ENCODE measurements at places on chromosomes 7 and 10.

DNA sequence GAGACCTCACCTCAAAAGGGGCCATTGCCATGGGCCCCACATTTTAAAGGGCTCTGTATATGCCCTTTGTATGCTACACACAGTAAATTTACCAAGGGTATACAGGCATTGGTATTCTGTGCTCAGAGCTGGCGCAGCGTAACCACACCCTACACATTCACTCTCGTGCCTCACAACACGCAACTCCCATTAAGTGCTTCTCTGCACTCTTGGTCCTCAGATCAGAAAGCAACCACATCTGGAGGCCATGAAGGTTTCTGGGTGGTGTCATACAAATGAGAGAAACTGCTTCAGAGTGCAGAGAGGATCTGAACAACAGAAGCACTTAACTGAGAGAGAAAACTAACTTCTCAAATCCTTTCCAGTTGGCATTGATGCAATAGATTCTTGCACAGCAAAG lies 9.4 kb upstream of the CACUL1 start:
- DNase-seq: no peak

- no peak for DNase-seq
These were observed 333.8 kb downstream of the GALNT17 start for GRCh38 chr7:71465741-71466189.

GRCh38 chr10:102540023-102540422 lies 36.3 kb downstream of the SUFU start:
- DNase-seq: no peak

DNA sequence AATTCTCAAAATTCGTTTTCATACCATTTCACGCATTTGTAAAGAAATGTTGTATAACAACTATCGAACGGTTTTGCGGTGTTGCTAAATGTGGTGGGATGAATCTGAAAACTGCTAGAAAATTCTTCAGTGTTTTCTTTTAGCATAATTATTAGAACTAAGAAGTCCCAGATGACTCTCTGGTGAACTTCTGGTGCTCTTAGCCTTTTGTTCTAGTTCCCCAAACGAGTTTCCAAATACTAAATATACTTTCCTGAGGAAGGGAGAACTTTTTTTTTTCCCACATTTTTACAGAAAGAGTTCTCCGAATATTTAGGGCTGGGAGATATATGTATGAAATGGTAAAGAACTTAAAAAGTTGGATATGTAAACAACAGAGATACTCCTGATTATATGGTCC lies 82.5 kb downstream of the ICA1 start:
- no peak for DNase-seq

DNA sequence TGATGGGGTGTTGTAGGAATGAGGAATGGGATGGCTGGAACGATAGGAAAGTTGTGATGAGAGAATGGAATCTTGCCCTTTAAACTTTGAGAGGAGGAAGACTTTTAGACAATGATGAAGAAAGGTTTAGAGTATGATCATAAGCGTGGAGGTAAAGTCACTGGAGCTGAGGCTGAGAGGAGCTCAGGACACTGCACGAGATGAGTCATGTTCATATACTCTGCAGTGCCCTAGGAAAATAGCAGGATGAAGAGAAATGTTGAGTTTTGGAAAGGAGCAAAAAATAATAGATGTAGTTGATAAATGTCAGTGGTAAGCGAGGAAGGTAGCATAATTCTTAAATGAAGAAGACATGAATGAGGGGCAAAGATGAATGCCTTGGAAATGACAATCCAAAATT lies 28.3 kb upstream of the CUL1 start:
- no peak for DNase-seq

- DNase-seq: no peak
These were observed 201.0 kb upstream of the IMMP2L start for GRCh38 chr7:111763221-111763801.

DNA sequence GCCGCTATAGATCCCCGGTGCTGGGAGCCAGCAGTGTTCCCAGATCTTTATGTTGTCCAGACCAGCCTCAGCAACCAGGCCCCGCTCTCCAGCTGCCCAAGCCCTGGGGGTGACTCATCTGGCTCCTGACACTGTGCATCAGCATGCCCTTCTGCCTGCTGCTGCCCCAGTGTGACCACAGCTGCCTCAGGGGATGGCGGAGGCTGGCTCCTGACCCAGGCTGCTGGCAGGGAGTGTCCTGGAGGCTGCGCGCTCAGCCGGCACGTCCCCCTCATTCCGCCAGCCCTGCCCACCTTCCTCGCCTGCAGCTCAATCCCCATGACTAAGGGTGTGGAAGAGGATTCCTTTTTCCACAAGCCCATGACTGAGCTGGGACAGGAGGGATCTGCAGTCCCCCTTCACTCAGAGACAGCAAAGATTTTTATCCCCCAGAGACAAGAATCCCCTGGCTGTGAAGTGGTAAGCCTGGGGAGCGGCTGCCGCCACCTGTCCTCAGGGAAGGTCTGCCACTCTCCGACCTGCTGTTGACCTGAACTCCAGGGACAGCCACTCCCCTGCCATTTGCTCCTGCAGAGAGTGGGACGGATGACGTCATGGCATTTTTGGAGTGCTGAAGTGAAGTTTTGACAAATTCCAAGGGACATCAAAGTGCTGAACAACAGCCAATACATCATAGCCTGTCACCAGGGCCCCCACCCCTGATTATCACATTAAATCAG lies 182.8 kb upstream of the BMPER start:
- no peak for DNase-seq

DNA sequence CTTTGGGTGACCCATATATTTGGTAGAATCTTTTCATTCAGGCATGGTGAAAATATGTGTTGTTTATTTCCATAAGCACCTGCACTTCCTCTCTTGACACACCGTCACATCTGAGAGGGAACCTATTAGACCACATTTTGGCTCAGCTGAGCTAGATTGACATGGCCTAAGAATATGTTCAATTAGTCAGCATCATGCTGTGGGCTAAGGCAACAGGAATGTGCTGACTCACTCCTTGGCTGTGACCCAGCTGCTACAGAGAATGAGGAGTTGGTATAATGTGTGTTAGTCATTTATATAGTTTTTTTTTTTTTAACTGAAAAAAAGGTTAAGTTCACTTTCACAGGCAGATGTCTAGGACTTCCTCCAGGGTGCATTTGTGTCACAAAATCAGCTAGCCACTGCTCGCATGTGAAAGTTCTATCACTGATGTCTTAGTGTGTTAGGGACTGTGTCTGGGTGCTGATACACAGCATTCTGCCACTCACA lies 180.6 kb downstream of the SEMA3E start:
- no peak for DNase-seq

GRCh38 chr10:70891627-70892026 lies 3.3 kb upstream of the PCBD1 start:
- no peak for DNase-seq

GRCh38 chr10:93913706-93914105 lies 19.9 kb downstream of the SLC35G1 start:
- no peak for DNase-seq

- DNase-seq: no peak
These were observed 99.4 kb downstream of the RSU1 start for GRCh38 chr10:16717622-16718395.

GRCh38 chr10:129104266-129105045 lies 362.6 kb upstream of the MGMT start:
- no peak for DNase-seq

- no peak for DNase-seq
These were observed 17.7 kb upstream of the TTYH3 start for GRCh38 chr7:2613931-2614600.

GRCh38 chr7:157557263-157557662 lies 220.5 kb downstream of the DNAJB6 start:
- DNase-seq: no peak

DNA sequence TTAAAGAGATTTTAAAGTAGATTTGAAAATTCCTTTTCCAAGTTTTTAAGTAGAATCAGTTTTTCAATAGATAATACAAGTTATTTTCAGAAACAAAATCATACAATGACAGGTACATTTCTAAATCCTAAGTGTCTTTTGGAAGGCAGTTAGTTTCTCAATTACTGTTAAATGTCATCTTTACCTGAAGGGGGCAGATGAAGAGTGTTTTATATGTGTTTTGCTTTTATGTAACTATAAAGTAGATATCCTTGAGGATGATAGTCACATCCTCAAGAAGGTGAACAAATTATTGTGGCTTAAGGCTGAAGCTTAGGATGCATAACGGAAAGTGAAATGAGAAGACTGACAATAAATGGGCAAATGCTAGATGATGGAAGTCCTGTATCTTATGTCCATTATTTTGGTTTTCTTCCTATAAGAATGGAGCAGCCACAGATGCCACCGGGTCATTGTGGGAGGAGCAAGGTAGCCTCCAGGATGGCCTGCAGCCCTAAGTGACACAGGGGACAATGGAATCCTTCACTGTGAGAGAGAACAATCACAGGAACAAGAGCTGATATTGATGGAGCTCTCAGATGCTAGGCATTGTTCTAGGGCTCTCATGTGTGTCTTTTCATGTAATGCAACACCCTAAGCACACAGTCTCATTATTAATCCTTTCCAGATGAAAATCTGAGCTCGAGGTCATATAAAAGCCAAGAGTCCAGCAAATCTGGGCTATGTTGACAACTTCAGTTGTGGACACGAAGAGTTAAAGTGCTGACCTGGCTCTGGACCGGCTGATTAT lies 14.1 kb upstream of the MKX start:
- no peak for DNase-seq

DNA sequence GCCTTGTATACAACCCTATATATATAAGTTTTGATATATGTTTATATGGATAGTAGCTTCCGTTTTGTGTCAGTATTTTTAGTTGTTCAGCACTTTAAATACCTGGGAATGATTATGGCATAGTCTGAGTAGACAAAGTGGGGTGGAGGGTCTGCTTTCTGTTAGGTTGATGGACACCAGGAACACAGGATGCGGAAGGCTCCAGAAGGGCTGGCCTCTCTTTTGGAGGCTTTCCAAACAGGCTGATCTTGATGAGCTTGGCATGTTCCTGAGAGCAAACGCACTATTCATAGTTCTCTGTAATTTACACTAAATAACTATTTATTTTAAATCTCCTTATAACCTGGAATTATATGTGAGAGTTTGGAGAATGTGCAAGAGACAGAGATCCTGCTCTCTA lies 12.7 kb downstream of the AKR1E2 start:
- no peak for DNase-seq

- no peak for DNase-seq
These were observed 283.8 kb downstream of the DNAJB6 start for GRCh38 chr7:157620616-157621015.

DNA sequence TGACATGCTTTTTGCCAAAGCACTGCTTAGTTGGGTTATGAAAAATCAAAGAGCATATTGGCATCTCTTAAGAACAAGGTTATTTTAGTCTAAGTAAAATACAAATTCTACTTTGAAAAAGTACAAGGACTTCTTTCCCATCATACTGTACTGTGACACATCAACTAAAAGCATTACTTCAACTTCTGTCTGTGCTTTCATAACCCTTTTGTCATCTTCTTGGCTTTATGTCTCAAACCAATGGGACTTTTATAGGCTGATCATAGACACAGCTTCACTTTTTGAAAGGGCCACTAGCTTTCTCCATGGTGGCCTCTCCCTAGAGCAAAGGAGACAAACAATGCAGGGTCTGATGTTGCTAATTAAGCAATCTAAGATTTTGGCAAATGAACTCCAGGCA lies 188.9 kb upstream of the CSTF2T start:
- no peak for DNase-seq

DNA sequence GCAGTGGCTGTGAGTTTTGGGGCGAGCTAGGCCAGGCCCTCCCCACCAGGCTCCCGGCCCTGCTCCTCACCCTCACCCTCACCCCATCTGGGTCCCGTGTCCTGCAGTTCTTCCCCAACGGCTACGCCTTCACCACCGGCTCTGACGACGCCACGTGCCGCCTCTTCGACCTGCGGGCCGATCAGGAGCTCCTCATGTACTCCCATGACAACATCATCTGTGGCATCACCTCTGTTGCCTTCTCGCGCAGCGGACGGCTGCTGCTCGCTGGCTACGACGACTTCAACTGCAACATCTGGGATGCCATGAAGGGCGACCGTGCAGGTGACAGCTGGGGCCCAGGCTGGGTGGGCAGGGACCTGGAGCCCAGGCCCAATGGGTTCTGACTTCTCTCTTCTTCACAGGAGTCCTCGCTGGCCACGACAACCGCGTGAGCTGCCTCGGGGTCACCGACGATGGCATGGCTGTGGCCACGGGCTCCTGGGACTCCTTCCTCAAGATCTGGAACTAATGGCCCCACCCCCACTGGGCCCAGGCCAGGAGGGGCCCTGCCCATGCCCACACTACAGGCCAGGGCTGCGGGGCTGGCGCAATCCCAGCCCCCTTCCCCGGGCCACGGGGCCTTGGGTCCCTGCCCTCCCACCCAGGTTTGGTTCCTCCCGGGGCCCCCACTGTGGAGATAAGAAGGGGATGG lies 4.9 kb downstream of the GNB2 start:
- no peak for DNase-seq

- no peak for DNase-seq
These were observed 21.8 kb downstream of the GPER1 start for GRCh38 chr7:1109581-1110310.

DNA sequence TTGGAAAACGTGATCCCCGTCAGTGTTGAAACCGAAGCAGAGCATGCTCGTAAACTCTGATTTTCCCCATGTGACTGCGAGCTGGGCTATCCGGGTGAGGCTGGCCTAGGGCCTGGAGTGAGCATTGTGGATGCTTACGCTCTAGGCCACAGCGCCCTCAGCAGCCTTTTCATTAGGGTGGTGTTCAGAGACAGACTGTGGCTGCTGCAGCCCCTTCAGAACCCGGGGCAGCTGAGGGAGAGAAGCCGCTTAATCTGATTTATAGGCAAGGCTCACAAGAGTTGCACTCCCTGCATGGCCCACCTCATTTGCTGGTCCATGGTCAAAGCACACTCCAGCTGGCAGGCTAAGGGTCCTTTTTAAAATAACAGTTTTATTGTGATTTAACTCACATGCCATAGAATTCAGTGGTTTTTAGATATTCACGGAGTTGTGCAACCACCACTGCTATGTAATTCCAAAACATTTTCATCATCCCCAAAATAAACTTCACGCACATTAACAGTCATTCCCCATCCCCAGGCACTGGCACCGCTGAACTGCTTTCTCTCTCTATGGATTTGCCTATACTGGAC lies 72.5 kb downstream of the SYPL1 start:
- no peak for DNase-seq

DNA sequence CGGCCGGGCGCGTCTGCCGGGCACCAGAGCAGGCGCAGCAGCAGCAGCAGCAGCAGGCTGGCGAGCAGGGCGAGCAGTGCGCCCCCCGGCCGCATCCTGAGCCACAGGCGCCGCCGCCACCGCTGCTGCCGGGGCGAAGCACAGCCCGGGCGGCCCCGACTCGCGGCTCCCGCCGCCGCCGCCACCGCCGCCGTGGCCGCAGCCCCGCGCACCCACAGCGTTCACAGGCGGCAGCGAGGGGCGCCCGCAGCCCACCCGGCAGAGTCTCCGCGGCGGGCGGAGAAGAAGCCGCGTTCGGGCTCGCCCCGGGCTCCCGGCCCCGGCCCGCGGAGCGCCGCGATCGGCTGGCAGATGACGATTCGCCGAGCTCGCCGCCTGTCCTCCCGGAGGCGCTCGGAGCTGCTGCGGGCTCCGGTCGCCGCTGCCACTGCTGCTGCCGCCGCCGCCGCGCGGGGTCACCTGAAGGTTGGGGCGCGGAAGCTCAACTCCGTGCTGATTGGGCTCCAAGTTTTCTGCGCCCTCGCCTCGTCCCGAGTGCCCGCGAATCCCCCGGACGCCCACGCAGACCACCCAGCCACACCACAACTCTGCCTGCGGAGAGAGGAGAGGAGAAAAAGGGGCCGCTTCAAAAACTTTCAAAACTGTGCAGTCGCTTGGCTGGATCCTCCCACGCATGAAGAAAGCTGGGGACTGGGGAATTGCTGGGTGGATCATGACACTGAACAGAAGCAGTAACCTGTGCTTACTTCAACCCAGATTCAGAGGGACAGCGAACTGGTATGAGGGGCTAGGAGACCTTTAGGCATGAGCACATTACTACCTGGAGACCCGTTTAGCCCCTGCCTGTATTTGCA lies at the start of gene ST8SIA6:
TSS of gene ST8SIA6 (minus strand) at position 435 of the 854 bp plus-strand sequence. CDS start at position 95, 340 bp downstream.
- DNase-seq: peak; percentile 41
